ENCODE measurements at places on chromosomes 4 and X.

- no peak for DNase-seq
Observed at GRCh38 chr4:28317221-28317620, 1456.6 kb downstream of the STIM2 start.

- DNase-seq = no peak
Observed at GRCh38 chrX:112819813-112820212, 20.8 kb downstream of the AMOT start.

- DNase-seq = no peak
Observed at GRCh38 chr4:152697284-152698088, 17.7 kb upstream of the TMEM154 start.

DNA sequence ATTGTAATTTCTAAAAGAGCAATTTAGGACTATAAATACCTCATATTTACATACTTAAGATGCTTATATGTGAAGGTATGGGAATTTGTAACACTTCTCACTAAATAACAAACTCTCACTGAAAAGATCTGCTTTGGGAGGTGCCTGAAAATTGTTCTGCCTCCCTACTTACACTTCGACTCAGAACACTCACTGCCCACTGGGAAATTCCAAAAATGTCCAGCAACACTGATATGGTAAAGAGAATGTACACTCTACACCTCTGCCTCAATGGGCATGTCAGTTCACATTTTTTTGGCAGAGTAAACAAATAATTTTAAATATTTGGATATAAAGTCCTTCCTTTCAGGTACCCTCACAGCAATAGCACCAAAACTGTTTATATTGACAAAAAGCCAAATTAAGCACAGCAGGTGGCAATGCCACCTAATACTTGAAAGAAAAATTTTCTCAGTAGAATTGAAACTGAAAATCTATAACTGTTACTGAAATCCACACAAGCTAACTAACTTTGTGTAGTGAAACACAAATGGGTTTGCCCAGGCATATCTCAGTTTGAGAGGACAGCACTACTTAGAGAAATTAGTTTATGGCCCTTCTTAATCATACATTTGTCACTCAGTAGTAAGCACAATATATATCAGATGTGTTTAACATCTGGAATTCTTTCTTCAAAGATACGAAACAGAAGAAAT lies 67.1 kb downstream of the PRDM5 start:
- DNase-seq = no peak

DNA sequence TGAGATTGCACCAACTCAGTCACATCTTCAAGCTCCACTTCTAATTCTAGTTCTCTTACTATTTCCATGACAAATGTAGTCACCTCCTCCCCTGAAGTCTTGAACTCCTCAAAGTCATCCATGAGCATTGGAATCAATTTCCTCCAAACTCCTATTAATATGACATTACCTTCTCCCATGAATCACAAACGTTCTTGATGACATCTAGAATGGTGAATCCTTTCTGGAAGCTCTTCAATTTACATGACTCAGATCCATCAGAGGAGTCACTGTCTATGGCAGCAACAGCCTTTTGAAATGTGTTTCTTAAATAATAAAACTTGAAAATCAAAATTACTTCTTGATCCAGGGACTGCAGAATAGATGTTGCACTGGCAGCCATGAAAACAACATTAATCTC lies 34.5 kb downstream of the GALNTL6 start:
- no peak for DNase-seq

DNA sequence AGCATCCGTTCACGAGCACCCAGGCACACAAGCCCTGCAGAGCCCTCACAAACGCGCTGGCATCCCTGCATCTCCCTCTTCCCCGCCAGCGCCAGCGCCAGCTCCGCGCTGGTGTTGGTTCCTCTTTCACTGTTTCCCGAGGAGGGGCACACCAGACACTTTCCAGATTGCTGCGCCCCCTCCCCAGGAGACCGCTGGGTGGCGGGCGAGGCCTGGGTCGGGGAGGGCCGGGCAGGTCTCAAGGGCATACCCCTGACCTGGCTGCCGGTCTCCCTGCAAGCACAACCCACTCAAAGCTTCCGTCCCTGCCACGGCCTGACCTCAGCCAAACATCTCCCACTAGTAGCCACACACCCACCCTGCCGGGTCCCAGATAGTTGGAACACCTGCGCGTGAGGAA lies 2.2 kb upstream of the NKX1-1 start:
- DNase-seq = no peak

DNA sequence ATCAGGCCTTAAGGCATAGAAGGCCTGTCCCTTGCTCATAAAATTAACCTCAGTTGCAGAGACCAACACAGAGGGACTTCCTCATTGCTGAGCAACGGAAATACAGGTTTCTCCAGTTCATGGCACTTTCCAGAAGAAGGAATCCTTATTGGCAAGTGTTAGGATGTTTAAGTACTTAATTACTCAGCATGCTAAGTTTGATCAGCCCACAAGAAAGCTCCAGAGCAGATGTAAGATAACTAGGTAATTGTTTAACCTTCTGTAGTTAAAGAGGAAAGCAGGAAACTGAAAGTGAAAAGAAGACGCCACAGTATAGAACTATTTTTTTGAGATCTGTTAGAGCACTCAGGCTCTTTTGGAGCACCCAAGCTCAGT lies 33.5 kb downstream of the SMS start:
- DNase-seq = no peak

DNA sequence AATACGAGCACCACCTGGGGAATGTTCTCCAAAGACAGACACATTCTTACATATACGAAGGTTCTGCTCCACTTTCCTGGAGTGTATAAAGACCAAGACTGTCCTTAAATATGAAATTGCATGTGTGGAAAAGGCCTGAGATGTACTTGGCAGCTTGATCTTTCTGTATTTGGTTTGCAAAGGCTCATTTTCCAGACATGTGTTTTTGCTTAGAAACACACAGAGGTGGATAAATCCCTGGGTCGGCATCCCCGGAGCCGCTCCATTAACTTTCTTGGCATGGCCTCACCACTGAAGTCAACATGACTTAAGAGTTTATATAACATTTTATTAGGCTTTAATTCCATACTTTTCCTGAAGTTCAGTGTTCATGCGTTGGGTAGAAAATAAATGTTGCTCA lies 239.4 kb downstream of the LDB2 start:
- no peak for DNase-seq

DNA sequence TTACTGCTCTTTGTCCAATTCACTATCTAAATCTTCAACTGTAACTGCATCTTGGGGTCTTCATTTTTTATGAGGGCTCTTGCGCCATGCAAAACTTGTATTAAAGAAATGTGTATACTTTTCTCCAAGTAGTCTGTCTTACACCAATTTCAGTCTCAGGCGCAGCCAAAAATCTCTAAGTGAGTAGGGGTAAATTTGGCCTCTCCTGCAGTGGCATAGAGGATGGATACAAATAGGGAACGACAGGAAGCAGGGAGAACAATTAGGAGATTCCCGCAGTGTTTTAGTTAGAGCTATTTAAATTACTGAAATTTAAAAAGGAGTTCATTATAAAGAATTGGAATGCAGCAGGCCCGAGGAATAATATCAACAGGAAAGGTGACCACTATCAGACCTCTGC lies 30.2 kb downstream of the DMP1 start:
- DNase-seq = no peak

DNA sequence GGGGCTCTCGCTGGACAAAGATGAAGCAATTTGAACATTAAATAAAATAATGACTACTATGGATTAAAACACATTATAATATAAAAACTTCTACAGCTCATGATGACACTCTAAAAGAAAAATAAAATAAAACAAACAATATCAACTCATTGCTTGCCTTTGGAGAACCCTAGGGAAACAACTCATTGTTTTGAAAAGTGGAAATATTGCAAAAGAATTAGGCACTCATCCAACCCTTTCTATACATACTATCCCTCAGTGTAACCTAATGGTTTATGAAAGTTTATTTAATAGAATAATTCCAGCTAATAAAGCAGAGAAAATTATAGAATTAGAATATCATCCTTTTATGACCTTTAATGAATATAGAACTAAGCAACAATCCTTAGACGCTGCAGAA lies 718 bp downstream of the RAB40A start:
- no peak for DNase-seq

DNA sequence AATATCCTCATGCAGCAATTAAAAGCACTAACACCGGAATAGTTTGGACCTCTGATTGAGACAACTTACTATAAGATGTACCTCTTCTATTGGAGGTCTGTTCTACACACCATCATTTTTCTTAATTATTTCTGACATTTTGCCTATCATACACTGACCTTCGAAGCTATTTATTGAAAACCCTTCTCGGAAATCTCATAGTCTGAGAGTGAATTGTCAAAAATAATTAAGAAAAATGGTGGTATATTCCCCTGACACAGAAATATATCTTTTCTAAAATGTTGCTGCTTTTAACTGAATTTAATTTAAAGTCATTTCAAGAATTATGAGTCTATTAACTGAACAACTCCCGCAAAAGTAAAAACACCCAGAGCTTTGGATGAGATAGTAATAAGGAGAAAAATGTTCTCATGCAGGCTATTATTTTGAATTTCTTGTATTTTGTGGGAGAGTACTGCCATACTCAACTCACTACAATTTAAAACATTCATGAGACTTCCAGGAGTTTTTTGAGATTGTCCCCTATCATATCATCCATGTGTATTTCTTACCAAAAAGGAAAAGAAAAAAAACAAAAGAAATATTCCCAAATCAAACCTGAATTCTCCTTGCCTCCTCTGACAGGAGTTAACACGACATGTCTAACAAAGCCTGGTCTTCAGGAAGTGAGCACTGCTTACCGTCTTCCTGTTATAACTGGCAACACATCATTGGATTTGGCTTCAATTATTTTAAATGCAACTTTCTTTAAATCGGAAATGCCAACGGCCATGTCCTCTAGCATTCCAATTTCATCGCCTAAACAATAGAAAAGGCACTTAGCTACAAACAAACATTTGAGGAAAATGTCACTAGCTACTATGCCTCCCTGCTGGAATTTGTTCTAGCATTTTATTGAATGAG lies 485.3 kb downstream of the IL15 start:
- no peak for DNase-seq
